ENCODE measurements at places on chromosomes 6 and 20. TPM values are rescaled to one million over a fixed set of nuclear protein-coding genes. Genes with fewer than 3 reads are reported as not detected.
A peak's percentile ranks its signal among the peaks of the same experiment; 100 is the strongest.

IGF2R gene
- 144 TPM for total RNA-seq

CAGE1 gene
- not detected for total RNA-seq

CD40 gene
- 1.5 TPM for total RNA-seq

GRCh38 chr6:74369556-74369993 is 673.6 kb downstream of the CD109 start:
- H3K4me1 ChIP-seq = no peaks in the 10 kb centered on the region
- no peaks in the 10 kb centered on the region for H3K36me3 ChIP-seq
- H3K27ac ChIP-seq = no peak overlapping the region
- DNase-seq = no peak
- no peaks in the 10 kb centered on the region for H3K27me3 ChIP-seq
- H3K4me3 ChIP-seq = no peak overlapping the region

DNA sequence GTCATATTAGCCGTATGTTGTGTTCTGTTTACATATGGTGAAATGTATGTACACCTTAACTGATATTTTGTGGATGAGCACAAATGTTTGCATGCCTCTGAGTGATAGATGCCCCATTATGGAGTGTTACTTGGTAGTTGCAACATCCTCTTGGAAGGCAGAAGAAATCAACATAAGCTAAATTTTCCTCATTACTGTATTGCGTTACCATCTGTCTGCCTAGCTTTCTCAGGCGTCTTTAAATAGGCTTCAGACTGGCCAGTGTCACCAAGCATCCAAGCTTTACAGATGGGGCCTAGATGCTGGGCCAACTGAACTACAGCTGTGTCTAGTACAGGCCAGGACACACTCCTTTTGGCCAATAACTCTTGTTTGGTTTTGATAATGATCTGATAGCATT is 250.6 kb downstream of the SAMD5 start:
- H3K36me3 ChIP-seq = peaks cover 2% of the 10 kb centered on the region
- no peak for DNase-seq
- no peaks in the 10 kb centered on the region for H3K27me3 ChIP-seq

GRCh38 chr20:3046677-3047462 is 1.0 kb downstream of the MRPS26 start:
- no peaks in the 10 kb centered on the region for H3K27me3 ChIP-seq
- peak overlapping the region; percentile 91 for H3K27ac ChIP-seq
- DNase-seq = peak; percentile 22
- H3K4me1 ChIP-seq = peaks cover 23% of the 10 kb centered on the region
- peaks cover 14% of the 10 kb centered on the region for H3K36me3 ChIP-seq

GRCh38 chr6:137799950-137800568 is 67.0 kb upstream of the TNFAIP3 start:
- no peaks in the 10 kb centered on the region for H3K36me3 ChIP-seq
- no peak for DNase-seq
- no peak overlapping the region for H3K4me3 ChIP-seq
- no peaks in the 10 kb centered on the region for H3K27me3 ChIP-seq
- H3K27ac ChIP-seq = no peak overlapping the region
- H3K4me1 ChIP-seq = peaks cover 13% of the 10 kb centered on the region

DNA sequence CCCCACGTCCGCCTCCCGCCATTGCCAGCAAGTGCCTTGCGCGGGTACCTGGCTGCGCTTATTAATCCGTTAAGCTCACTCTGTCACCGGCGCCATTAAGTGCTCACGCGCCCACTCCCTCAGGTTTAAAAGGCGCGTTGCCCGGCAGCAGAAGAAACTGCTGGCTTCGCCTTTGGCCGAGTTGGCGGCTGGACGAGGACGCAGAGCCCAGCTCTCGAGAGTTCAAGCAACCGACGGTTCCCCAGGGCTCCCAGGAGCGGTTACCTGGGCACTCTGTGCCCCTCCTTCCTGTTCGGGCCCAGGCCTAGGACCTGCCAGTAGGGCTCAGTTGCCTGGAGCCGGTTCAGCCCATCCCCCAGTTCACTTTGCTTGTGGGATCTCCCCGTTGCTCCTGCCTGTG is at the start of gene GGTLC1:
Gene GGTLC1 (minus strand): TSS at position 219 of the 400 bp plus-strand sequence. CDS start 2,168 bp downstream, outside the sequence.
- no peaks in the 10 kb centered on the region for H3K27me3 ChIP-seq
- no peak within 1 kb of the TSS for H3K4me3 ChIP-seq
- no peaks in the 10 kb centered on the region for H3K4me1 ChIP-seq

DNA sequence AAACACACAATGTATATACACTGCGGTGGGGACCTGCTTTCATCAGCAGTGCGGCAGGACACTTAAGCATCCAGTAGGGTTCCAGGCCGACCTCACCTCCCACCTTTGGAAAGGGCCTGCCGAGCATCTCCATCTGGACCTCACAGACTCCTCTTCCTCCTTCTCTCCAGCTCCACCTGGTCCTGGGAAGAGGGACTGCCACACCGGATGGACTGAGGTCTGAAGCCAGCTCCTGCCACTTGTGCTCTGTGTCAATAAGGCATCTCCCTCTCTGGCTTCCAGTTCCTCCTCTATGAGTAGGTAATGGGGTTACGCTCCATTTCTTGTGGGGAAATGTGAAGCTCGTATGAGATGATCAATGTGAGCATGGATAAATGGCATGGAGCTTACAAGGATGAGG is 19.1 kb upstream of the NNAT start:
- H3K27me3 ChIP-seq = no peaks in the 10 kb centered on the region
- H3K4me1 ChIP-seq = peaks cover 5% of the 10 kb centered on the region
- no peaks in the 10 kb centered on the region for H3K36me3 ChIP-seq
- no peak for DNase-seq
- H3K27ac ChIP-seq = no peak overlapping the region
- no peak overlapping the region for H3K4me3 ChIP-seq

DNA sequence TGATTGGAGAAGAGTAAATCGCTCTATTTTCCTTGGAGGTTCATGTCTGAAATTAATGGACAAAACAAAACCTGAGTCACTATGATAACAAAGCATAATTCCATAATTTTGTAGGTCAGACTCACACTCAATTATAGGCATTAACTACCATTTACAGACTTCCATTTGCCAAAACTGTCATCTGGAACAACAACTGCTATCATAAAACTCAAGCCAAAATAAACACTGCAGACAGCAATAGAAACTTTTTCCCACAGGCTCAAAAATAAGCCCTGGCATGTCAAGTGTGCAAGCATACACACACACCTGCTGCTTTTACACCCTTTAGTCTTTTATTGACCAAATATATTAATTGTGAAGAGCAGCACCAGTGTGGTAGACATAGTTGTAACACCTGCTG is 7.1 kb downstream of the MRPS10 start:
- peaks cover 21% of the 10 kb centered on the region for H3K36me3 ChIP-seq
- no peak overlapping the region for H3K4me3 ChIP-seq
- no peak overlapping the region for H3K27ac ChIP-seq

GRCh38 chr20:23130622-23131140 is 44.6 kb upstream of the CD93 start:
- H3K27ac ChIP-seq = no peak overlapping the region
- no peaks in the 10 kb centered on the region for H3K4me1 ChIP-seq
- DNase-seq = no peak
- H3K4me3 ChIP-seq = no peak overlapping the region
- H3K36me3 ChIP-seq = no peaks in the 10 kb centered on the region

DNA sequence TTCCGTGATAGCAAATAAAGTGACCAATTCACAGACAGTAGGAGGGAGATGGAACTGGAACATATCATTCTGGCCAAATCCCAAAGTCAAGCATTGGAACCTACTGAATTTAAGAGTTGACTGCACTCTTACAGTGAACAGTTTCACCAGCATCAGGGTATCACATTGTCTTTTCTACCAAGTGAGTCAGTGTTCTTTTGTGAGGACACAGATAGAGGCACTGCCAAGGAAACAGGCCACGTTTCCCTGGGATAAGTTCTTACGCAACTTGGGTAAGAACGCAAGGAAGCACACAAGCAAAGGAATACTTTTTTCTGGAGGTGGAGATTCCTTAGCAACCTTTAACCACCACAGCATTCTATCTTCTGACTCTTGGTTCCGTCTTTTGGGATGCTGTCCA is 28.6 kb upstream of the ENPP5 start:
- no peak overlapping the region for H3K4me3 ChIP-seq
- DNase-seq = no peak
- no peaks in the 10 kb centered on the region for H3K4me1 ChIP-seq
- no peaks in the 10 kb centered on the region for H3K36me3 ChIP-seq

GRCh38 chr6:11851387-11851786 is 72.8 kb upstream of the ADTRP start:
- H3K4me3 ChIP-seq = no peak overlapping the region
- H3K36me3 ChIP-seq = no peaks in the 10 kb centered on the region
- H3K27me3 ChIP-seq = no peaks in the 10 kb centered on the region
- peaks cover 5% of the 10 kb centered on the region for H3K4me1 ChIP-seq

- H3K27ac ChIP-seq = no peak overlapping the region
- peaks cover 12% of the 10 kb centered on the region for H3K4me1 ChIP-seq
- DNase-seq = no peak
- peaks cover 6% of the 10 kb centered on the region for H3K27me3 ChIP-seq
- H3K36me3 ChIP-seq = no peaks in the 10 kb centered on the region
Measured at GRCh38 chr20:38169636-38170193, 4.6 kb upstream of the TGM2 start.

DNA sequence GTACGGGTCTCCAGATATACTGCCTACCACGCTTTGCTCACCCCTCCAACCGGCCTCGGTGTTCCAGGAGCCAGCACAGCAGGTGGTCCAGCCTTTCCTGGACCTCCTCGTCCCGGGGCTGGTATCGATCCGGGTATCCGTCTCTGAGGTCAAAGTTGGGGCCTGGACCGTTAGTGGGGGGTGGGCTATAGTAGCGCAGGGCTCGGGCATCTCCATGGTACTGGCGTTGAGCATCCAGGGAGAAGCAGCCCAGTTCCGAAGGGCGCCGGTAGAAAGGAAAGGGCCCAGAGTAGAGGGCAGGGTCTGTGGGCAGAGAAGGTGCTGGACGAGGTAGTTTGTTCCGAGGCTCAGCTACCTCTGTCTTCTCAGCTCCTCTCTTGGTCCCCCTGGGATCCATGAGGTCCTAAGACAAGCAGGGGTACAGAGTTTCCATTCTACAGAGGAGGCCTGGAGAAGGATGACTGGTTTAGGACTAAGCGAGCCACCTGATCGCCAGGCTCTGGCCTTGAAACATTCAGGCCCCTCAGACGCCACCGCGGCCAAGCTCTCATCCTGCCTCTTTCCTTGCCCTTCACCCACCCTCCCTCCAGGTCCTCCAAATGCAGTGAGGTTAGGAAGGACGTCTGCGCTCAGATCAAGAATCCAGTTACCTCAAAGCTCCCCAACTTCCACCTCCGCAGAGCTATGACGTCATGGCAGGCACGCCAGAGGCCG is 502 bp downstream of the DXO start:
- DNase-seq = no peak
- peak overlapping the region; percentile 100 for H3K27ac ChIP-seq
- H3K4me3 ChIP-seq = peak overlapping the region; percentile 95
- peaks cover 21% of the 10 kb centered on the region for H3K36me3 ChIP-seq
- peaks cover 12% of the 10 kb centered on the region for H3K4me1 ChIP-seq

Data from progenitor cell of endocrine pancreas (in vitro differentiated cells).